Hippocampal formation (tissue), 2 donors: ENCODE measurements at places on chromosomes 16 and 17.

GRCh38 chr16:83727018-83727417 is 80.8 kb upstream of the HSBP1 start:
- no peak for DNase-seq

GRCh38 chr16:66325717-66326376 is 40.6 kb upstream of the CDH5 start:
- DNase-seq = no peak

DNA sequence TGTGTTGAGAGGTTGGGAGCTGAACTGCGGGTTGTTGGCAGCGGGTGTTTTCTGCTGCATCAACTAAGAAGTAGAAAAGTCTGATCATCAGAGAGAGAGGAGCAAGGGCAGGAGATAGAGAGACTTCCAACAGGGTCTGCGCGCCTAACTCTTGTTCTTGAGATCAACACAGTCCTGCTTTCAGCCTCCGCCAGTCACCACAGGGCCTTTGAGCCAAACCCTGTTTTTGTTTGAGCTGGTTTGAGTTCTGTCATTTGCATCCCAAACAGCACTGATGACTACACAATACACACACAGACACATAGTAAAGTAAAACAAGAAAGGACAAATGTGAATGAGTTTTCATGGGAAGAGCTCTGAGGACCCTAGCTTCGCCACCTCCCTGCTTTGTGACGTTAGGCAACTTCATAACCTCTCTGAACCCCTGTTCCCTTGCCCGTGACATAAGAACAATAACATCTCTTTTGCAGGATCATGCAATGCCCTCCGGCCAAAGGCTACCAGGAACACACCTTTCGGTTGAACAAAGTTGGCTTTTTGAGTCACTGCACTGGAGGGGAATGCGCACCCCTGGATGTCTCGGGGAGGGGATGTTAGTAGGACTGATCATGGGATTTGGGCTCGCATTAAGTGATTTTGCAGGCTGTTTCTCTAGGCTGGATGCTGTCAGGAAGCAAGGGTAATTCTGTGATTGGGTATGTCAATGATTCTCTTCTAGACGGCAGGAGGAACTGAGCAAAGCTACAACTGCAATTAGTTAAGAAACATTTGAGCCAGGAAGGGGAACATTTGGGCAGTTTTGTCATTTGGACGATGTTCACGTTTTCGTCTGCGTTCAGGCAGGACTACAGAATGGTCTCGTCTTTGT is 92.3 kb downstream of the C16orf78 start:
- DNase-seq = no peak

DNA sequence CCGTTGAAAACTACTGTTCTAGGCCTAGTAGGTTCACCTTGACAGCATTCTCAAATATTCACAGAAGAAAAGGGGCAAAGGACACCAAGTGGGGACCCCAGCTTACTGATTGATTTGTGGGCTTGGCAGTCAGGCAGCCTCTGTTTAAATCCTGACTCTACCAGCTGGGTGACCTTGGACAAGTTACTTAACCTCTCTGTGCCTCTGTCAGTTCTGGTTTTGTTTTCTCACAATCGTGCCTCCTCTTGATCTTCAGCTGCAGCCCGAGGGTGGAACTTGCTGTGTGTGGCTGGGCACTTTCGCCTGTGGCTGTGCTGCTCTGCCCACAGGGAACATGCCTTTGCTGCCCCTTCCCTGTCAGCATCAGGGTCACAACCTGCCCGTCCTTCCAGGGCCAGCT is 17.8 kb downstream of the RAP1GAP2 start:
- no peak for DNase-seq

DNA sequence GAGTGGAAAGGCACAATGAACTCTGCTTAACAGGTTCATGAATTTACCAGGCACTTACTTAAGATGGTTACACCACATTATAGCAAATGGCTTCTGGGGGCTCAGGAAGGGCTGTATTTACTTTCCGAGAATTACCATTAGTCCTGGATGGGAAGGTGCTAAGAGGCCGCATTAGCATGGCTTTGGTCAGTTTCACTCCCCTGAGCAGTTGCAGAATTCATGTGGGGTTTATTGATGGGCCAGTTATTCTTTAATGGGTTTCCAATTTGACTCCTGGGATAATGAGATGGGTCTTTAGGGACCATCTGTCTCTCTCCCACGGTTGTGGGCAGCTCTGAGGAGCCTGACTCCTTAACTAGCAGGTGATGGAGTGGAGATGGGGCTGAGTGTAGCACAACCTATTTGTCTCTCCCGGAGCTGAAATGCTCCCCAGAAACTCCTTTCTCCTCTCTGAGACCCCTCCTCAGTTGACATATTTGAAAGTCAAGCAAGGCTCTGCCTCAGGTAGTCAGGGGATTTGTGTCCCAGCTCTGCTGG is 652.5 kb downstream of the HS3ST4 start:
- no peak for DNase-seq
